Panc1 (cell line): ENCODE measurements at places on chromosomes 4 and X.

GRCh38 chr4:36128689-36129088 is 115.6 kb downstream of the ARAP2 start:
- no peak for DNase-seq

- DNase-seq, result no peak
These were observed 39.0 kb downstream of the STX18 start for GRCh38 chr4:4502694-4503311.

DNA sequence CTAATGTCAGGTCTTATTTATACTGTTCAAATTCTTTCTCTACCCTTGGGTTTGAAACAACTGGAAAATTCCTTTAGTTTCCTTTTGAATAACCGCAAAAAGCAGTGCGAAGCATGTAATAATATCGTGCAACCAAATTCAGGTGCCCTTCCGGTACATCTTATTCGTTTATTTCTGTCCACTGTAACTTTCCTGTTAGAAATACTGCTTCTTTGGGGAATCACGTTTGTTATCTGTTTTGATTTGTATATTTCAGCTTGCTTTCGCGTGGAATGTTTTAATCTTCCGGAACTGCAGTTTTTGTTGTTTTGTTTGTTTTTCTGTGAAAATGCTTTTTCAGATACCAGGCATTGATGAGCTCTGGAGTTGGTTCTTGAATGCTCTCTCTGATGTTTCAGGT is 85.7 kb upstream of the HPRT1 start:
- no peak for DNase-seq

DNA sequence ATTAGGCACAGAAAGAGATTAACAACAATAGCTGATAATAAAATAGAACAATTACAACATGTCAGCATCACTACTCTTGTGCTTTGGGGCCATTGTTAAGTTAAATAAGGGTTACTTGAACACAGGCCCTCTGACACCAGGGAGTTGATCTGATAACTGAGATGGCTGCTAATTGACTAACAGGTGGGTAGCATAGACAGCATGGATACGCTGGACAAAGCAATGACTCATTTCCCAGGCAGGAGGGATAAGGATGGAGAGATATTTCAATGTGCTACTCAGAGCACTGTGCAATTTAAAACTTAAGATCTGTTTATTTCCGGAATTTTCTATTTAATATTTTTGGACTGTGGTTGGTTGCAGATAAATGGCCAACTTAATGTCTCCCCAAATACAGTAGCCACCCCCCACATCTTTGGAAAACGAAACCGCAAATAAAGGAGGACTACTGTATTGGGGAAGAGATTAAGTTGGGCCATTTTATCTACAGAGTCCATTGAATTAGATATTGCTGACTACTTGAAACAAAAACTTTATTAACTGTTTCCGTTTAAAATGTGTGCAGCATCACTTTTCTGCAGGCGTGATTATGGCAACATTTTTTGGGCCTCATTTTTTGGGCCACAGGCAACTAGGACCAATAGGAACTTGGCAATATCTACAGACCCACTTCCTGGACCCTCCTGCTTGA is 200.6 kb upstream of the KLF3 start:
- no peak for DNase-seq

DNA sequence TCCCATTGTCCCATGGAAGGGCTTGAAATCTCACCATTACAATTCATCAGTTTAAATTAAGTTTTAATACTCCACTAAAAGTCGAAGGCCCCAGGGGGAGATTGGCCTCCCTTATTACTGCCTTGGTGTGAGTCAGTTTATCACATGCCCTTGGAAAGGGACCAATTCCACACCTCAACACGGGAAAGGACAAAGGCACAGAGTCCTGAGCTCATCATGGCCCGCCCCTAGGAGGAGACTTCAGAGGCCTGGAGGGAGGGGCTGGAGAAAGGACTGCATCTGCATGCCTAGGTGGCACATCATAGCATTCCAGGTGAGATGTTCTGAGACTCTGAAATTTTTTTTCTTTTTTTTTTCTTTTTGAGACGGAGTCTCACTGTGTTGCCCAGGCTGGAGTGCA is 2.8 kb upstream of the SEL1L3 start:
- no peak for DNase-seq

DNA sequence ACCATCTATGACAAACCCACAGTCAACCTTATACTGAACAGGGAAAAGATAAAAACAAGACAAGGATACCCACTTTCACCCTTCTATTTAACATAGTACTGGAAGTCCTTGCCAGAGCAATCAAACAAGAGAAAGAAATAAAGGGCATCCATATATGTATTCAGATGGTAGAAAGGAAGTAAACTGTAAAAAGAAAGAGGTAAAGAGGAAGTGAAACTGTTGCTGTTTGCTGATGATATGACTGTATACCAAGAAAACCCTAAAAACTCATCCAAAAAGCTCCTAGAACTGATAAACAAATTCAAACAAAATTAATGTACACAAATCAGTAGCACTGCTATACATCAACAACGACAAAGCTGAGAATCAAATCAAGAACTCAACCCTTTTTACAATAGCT is 538.7 kb upstream of the PABPC4L start:
- no peak for DNase-seq

GRCh38 chr4:183797445-183798300 is 107.4 kb upstream of the STOX2 start:
- no peak for DNase-seq

DNA sequence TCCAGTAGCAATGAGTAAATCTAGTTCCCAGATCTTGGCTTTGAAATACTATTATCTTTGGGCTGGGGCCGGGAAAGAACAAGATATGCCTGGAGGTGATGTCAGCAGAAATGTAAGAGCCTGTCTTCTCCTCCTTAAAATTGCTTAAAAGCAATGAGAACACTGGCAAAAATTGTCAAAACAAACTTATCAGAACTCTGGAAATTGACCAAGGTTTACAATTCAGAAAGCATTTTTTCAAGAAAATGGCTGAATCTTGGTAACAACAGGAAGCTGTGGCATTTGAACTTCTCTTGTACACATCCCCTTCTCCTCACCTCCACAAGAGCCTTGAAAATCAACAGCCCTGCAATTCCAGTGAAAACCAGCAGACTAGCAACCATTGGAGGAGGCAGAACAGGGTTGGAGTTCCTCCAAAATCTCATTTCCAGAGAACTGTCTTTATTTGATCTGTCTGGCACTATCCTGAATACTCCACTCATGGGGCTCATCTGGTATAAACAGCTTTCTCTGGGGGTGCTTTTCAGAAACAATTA is 13.5 kb downstream of the TIMP1 start:
- no peak for DNase-seq
